Regular cardiac myocyte (primary cell): ENCODE measurements at places on chromosomes 1 and 21. TPM values are rescaled to one million over a fixed set of nuclear protein-coding genes. Genes with fewer than 3 reads are reported as not detected.

The CAPN9 gene
- not detected in 2 replicates for total RNA-seq

The HRNR gene
- total RNA-seq = not detected in 2 replicates

The PROX1 gene
- total RNA-seq = 0.28 and 0.38 TPM in 2 replicates

The KANK4 gene
- not detected in 2 replicates for total RNA-seq

The AIM2 gene
- total RNA-seq = not detected in 2 replicates
